ENCODE measurements at places on chromosomes 2 and 18. TPM values are rescaled to one million over a fixed set of nuclear protein-coding genes. Genes with fewer than 3 reads are reported as not detected.

UGT1A5 gene
- not detected for total RNA-seq

DNA sequence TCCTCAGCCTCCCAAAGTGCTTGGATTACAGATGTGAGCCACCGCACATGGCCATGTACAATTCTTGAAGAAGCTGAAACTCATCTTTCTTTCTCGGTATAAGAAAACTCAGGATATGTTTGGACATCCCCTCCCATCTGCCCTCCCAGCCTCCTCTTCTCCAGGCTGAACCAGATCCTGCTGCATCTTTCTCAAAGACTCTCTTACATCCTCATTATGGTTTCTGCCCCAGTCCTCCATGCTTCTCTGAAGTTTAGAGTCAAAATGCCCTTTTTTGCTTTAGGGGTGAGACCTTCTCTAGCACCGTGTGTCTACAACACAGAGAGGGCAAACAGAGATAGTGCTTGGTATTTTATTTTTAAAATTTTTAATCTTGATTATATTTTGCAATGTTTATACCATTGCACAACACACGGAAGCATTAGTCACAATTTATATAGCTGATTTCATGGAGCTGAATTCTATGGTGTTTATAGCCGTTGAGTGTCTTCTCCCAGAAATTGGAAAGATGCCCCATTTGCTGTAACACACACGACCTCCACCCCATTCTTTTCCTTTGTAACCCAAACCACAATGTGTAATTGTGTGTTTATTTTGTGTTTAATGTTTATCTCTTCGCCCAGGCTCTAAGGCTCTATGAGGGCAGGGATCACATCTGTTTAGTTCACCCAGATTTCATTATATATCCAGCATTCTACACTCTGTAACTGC, 206.0 kb upstream of the TNP1 start:
- DNase-seq = peak; percentile 97

DNA sequence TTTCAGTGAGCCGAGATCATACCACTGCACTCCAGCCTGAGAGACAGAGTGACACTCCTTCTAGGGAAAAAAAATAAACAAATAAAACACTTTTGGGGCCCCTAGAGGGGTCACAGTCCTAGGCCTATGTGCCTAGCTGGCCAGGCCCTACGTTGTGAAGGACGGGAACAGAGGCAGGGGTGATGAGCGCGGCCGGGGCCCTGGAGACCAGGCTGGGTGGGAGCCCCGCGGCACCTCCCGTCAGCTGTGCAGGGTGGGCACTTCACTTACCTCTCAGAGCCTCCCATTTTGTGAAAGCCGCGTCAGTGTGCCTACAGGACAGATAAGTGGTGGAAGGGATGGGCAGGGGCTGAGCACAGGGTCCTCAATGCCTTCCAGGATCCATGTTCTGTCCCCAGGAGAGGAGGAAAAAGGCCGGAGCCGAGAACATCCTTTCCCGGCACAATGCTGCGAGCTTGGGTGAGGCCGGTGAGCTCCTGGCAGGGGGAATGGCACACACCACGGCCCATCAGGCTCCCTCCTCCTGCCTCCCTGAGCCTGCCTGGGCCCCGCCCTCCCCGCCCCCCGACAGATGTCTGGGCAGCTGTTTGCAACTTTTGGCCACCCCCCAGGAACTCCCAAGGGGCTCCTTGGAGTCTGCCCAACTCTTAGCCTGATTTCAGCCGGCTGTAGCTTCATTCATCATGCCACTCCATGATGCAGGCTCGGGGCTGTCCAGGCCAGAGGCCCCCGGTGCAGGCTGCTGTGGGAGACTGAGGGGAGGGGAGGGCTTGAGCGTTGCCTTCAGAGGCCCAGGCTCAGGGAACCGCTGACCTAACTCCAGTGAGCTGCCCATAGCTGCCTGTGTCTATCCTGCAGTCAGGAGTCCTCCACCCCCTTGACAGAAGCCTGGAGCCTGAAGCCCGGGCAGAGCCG, 196.5 kb downstream of the TFCP2L1 start:
- no peak for DNase-seq

- no peak for DNase-seq
Observed at GRCh38 chr18:30582078-30582477, 460.5 kb downstream of the DSC3 start.

GRCh38 chr2:20596973-20597859, 53.7 kb downstream of the HS1BP3 start:
- DNase-seq = peak; percentile 84

- DNase-seq = no peak
Observed at GRCh38 chr2:5803547-5803946, 111.4 kb downstream of the SOX11 start.

- peak; percentile 20 for DNase-seq
Observed at GRCh38 chr2:50143822-50144575, 887.9 kb downstream of the NRXN1 start.

DNA sequence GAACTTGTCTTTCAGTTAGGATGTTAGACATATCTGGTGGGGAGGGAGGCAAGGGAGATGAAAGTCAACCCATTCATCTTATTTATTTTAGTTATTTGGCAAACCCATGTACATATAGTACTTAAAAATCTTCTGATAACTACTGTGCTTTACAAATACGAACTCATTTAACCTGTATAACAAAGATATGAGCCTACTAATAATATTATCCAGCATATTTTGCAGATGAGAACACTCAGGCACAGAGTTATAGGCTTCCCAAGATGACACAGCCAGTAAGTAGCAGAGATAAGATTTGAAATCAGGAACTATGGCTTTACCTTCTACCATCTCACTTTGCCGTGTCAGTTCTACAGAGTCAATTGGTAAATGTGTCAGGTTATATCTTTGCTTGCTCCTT, 262.6 kb upstream of the DOK6 start:
- no peak for DNase-seq

MLPH gene
- total RNA-seq = 0.20 TPM

C18orf32 gene
- total RNA-seq = 7.6 TPM

- no peak for DNase-seq
Observed at GRCh38 chr2:28627722-28628480, 123.7 kb upstream of the PPP1CB start.

ELOA2 gene
- total RNA-seq = not detected

DNA sequence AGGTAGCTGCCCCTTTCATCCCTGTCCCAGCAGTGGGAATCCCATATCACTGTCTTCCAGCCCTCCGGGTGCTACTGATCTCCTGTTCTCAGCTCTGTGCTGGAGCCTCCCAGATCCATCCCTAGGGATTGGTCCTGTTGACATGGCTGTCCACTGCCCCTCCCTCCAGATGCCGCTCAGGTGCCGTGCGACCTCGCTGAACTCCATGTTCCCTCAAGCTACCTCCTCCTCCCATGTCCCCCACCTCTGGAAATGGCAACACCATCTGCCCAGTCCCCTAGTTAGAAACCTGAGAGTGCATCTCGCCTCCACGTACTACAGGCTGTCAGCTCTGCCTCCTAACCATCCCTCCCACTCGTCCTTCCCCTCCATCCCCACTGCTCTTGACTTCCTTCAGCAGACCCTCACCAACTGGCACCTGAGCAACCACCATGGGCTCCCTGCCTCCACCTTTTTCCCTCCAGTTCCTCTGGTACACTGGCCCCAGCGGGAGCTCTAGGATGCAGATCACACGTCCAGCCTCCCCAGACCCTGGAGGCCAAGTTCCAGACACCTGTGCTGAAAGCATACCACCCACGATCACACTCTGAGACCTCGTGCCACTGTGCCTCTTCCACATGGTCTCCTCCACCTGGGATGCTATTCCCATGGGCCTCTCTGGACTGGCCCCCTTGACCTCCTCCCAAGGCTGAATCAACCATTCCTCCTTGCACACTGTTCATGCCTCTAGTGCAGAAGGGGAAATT, 106.8 kb downstream of the KLHL29 start:
- no peak for DNase-seq

GRCh38 chr2:172374318-172375240, 52.8 kb upstream of the ITGA6 start:
- peak; percentile 75 for DNase-seq

DNA sequence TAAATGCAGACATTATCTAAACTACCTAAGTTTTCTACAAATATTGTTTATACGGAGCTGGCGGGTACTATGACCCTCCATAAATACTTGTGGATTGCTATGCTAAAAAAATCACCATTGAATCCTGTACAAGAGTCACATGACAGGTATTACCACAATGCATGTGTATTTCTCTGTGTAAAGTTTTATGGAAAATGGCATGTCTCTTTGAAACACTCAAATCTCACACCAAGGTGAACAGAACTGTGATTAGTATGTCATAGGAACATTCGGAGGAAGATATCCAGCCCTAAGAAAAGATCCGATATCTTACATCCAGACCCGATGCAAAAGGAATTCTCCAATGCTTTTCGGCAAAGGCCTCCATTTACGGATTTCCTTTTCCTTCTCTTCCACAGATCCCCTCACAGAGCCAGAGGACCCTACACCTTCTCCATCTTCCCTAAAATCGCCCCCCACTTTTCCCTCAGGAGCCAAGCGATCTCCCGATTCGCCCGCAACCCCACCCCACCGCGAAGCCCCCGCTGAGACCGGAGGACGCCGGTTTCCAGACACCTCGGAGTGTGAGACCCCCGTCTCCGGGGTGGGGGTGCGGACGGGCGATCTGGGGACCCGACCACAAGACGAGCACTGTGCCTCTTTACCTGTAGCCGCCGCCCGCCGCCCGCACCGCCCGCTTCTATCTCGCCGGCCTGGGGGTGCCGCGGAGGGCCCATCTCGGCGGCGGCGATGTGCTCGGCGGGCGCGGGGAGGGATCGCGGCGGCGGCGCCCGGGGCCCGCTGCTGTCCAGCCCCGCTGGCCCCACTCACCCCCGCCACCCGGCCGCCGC, 1.2 kb downstream of the SAP130 start:
- peak; percentile 34 for DNase-seq

DNA sequence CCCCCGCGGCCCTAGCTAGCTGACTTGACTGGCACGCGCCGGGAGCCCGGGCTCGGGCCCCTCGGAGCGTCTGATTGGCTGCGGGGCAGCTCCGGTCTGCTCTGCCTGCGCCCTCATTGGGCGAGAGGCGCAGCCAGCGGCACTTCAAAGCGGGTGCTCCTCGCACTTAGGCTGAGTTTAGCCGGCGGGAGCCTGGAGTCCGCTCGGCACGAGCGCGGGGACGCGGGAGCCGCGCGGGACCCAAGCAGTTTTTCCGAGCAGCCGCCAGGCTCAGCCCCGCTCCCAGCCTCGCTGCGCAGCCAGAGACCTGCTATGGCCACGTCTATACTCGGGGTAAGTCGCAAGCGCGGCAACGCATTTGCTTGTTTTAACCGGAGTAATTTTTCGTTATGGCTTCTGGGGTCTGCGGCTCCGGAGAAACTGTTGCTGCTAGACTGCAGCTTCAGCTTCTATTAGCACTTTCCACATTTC, at the start of gene SP9:
TSS of gene SP9 (plus strand) at position 174 of the 471 bp plus-strand sequence. CDS start at position 313, 139 bp downstream.
- peak; percentile 46 for DNase-seq

- no peak for DNase-seq
Observed at GRCh38 chr2:119112230-119112629, 46.3 kb downstream of the C1QL2 start.

GRCh38 chr2:36507408-36507812, 90.6 kb downstream of the FEZ2 start:
- peak; percentile 82 for DNase-seq

- DNase-seq = no peak
Observed at GRCh38 chr2:72696559-72696958, 129.3 kb downstream of the EXOC6B start.

- DNase-seq = no peak
Observed at GRCh38 chr18:22057908-22058527, 111.4 kb upstream of the GATA6 start.

HOXD4 gene
- total RNA-seq = 1.3 TPM

DNA sequence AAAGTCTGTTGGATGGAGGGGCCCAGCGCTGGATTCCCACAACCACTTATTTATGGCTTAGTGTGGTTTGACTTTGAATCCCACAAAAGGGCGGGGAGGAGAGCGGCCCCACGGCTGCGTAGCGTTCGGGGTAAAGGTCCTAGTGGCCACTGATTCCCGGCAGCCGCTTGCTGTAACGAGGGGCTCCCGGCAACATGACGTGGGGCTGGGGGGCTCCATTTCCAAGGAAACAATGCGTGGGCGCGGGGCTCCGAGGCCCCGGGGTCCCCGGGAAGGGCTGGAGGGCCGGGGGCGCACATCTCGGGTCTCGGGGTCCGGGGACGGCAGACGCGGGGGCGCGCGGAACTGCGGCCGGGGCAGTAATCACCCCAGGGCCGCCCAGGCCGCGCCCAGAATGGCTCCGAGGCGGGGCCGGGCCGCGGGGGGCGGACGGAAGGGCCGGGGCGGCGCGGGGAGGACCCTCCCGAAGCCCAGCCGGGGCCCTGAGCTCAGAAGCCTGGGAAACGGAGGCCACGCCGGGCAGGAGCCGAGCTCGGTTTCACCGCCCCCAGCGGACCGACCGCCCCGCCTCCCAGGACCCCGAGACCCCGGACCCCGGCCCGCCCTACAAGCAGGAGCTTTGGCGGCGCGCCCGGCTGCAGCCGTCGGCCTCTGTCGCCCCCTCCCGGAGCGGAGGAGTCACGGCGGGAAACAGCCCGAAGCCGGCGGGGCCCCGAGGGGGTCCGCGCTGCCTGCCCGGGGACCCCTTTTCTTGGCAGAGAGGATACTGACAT, 11.9 kb upstream of the MLPH start:
- DNase-seq = peak; percentile 83

DNA sequence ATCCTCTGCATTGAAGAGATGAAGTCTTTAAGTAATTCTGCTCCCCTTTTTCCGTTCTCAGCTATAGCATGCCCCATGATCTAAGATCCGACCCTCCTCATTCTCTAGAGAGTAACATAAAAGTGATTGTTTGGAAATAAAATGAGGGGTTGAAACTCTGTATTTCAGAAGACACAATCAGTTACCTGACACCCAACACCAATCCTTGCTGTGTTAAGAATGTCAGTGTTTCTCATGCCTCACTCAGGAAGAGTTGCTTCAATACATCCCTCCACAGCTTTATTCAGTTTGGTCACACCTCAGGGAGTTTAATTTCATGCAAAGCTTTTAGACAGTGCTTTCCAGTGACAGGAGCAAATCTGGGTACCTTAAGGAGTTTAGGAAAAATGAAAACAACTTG, 49.9 kb upstream of the RBBP8 start:
- no peak for DNase-seq

GRCh38 chr2:236535024-236535423, 34.6 kb upstream of the ACKR3 start:
- peak; percentile 65 for DNase-seq

ING5 gene
- 26.4 TPM for total RNA-seq

Measured in lung microvascular endothelial cell (primary cell).